ENCODE measurements at places on chromosomes 1 and 21.

- peak; percentile 16 for DNase-seq
Observed at GRCh38 chr1:166479052-166479631, 312.3 kb upstream of the FAM78B start.

DNA sequence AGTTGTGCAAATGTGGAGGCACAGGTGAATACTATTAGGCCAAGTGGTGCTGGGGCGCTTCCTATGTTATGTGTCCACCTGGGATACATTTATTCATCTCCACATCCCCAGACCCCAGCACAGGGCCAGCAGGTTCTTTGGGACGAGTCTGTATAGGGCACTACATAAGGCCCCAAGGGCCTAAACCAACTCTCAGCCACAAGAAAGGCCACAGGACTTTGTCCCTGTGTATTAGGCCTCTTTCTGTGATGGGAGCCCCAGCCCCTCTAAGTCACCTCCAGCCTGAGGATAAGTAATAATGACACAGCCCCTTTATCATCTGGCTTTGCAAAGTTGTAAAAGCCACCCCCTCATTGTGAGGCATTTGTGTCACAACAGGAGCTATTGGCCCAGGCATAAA is 79.2 kb upstream of the CD1D start:
- DNase-seq, result no peak

DNA sequence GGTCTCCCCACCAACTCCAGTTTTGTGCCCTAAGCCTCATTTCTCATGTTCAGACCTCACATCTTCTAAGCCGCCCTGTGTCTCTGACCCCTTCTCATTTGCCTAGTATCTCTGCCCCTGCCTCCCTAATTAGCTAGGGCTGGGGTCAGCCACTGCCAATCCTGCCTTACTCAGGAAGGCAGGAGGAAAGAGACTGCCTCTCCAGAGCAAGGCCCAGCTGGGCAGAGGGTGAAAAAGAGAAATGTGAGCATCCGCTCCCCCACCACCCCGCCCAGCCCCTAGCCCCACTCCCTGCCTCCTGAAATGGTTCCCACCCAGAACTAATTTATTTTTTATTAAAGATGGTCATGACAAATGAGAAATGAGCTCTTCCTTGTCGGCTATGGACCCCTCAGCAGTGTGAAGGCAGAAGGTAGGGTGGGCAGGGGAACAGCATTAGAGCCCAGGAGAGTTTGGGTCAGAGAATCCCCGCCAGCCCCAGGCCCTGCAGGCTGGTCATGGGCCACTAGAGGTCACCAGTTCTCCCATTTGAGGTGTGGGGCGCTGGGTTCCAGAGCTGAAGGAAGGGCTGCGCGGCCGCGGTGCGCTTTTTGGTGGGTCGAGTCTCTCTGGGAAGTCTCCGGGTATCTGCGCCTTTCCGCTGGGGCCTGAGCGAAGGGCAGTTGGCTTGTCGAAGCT is 11.5 kb downstream of the ADAMTSL4 start:
- no peak for DNase-seq

GRCh38 chr1:244092293-244092963 is 41.3 kb downstream of the ZBTB18 start:
- peak; percentile 87 for DNase-seq

- no peak for DNase-seq
Observed at GRCh38 chr21:25582888-25583287, 24.4 kb downstream of the MRPL39 start.

- DNase-seq, result no peak
Observed at GRCh38 chr1:215360031-215360430, 207.1 kb upstream of the KCTD3 start.
